ENCODE measurements at places on chromosomes 5 and 9.

DNA sequence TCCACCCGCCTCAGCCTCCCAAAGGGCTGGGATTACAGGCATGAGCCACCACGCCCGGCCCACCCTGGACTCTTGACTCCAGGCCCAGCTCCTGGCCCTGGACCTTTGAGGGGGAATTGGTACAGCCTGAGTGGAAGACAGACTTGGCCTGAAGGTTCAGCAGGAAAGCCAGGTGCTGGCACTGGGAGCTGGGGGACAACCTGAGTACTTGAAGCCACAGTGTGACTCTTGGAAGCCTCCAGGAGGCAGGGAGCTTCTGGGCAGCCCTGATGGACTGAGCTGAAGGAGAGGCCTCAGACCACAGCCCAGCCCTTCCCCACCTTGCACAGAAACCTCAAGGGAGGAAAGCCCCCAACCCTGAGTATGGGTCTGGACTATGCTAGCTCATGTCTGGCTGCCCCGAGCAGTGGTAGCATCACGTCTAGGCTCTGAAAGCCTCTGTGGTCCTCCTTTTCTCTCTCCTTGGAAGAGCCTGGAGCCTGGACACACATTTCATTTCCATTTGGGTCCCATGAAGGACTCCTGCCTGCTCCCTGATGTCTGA, 54.1 kb downstream of the RASGEF1C start:
- H3K27me3 ChIP-seq, result no peaks in the 10 kb centered on the region
- no peaks in the 10 kb centered on the region for H3K4me1 ChIP-seq
- no peak for DNase-seq
- no peaks in the 10 kb centered on the region for H3K36me3 ChIP-seq

DNA sequence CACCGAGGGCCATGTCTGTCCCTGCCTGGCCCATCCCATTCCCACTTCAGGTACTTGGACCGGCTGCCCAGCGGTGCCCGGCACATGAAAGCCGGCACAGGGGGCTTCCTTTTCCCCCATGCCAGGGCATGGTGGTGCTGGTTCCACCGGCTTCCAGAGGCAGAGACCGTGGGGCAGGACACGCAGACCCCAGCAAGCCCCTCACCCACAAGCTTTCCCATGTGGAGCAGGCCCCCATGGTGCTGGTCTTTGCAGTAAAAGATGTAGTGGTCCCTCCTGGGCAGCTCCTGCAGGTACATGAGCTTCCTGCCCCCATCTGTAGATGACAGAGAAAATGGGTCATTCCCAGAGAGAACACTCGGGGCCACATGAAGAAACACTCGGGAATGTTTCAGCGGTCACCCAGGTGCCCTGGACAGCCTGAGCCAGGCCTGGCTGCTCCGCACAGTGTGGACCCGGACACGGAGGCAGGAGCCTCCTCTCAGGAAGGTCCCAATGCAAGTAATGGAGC, 2.0 kb downstream of the OBP2B start:
- no peak overlapping the region for H3K4me3 ChIP-seq
- no peaks in the 10 kb centered on the region for H3K4me1 ChIP-seq
- no peaks in the 10 kb centered on the region for H3K36me3 ChIP-seq
- no peaks in the 10 kb centered on the region for H3K27me3 ChIP-seq

- no peak overlapping the region for H3K27ac ChIP-seq
- no peak for DNase-seq
- no peaks in the 10 kb centered on the region for H3K36me3 ChIP-seq
- H3K4me3 ChIP-seq, result no peak overlapping the region
- no peaks in the 10 kb centered on the region for H3K27me3 ChIP-seq
Measured at GRCh38 chr5:172458976-172459782, 4.9 kb upstream of the SH3PXD2B start.

DNA sequence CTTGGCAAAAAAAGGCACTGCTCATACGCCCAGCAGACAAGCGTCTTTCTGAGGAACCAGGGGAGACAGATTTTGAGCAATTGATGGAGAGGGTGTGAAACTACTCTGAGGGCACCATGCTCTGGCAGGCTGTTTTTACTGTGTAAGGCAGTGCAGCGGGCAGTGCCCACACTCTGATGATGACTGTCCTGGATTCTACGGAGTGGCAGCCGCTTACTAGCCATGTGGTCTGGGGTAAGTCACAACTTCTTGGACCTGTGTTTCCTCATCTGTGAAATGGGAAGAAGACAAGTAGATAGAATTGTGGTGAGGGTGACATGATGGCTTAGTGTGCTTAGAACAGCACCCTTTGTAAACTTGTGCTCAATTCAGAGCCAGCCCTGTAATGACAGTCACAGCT, 38.8 kb downstream of the FABP6 start:
- no peak for DNase-seq

DNA sequence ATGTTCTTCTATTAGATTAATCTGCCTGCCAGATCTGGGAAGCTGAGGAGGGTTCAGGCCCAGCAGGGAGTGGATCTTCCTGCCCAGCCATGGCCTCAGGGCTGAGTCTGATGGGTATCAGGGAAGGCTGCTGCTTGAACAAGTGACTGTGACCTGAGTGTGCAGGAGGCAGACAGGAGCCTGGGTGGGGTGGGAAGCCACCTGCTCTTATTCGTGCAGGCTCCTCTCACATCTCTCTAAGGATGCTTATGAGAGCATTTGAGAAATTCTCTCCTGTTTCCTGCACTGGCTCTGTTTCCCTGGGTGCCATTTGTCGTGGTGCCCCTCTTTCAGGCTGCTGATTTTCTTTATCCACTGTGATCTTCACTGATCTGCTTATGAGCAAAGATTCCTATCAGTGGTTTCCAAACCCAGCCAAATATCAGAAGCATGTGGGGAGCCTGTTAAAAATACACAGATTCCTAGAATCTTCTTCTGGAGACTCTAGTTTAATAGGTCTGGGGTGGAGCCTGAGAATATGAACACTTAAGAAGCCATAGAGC, 2.1 kb downstream of the RGS3 start:
- H3K27ac ChIP-seq, result peak overlapping the region; percentile 53
- no peaks in the 10 kb centered on the region for H3K27me3 ChIP-seq
- DNase-seq, result no peak
- H3K4me3 ChIP-seq, result no peak overlapping the region
- H3K36me3 ChIP-seq, result no peaks in the 10 kb centered on the region

GRCh38 chr5:178363501-178364325, 131.1 kb upstream of the PHYKPL start:
- H3K4me1 ChIP-seq, result no peaks in the 10 kb centered on the region
- H3K27me3 ChIP-seq, result no peaks in the 10 kb centered on the region
- H3K36me3 ChIP-seq, result no peaks in the 10 kb centered on the region
- H3K27ac ChIP-seq, result no peak overlapping the region
- DNase-seq, result no peak

DNA sequence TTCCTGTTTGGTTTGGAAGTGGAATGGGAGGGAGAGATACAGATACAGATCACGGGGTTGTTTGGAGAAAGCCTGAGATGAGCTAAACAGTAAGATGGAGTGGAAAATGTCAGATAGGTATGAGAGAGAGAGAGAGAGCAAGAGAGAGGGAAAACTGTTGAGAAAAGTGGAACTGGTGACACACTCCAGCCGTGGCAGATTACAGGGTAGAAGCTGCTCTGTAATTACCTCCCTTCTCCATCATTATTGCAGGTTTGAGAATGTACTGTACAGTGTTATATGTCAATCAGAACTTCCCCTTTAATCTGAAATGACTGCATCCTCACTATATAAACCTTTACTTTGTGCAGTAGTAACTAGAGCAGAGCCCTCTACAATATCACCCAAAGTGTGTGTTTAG, 74.5 kb upstream of the WWC1 start:
- H3K36me3 ChIP-seq, result no peaks in the 10 kb centered on the region
- no peak for DNase-seq
- no peaks in the 10 kb centered on the region for H3K4me1 ChIP-seq
- H3K27me3 ChIP-seq, result no peaks in the 10 kb centered on the region
- H3K27ac ChIP-seq, result no peak overlapping the region

- no peaks in the 10 kb centered on the region for H3K27me3 ChIP-seq
- H3K27ac ChIP-seq, result no peak overlapping the region
- no peak overlapping the region for H3K4me3 ChIP-seq
Measured at GRCh38 chr5:16412556-16412955, 53.0 kb downstream of the ZNF622 start.

DNA sequence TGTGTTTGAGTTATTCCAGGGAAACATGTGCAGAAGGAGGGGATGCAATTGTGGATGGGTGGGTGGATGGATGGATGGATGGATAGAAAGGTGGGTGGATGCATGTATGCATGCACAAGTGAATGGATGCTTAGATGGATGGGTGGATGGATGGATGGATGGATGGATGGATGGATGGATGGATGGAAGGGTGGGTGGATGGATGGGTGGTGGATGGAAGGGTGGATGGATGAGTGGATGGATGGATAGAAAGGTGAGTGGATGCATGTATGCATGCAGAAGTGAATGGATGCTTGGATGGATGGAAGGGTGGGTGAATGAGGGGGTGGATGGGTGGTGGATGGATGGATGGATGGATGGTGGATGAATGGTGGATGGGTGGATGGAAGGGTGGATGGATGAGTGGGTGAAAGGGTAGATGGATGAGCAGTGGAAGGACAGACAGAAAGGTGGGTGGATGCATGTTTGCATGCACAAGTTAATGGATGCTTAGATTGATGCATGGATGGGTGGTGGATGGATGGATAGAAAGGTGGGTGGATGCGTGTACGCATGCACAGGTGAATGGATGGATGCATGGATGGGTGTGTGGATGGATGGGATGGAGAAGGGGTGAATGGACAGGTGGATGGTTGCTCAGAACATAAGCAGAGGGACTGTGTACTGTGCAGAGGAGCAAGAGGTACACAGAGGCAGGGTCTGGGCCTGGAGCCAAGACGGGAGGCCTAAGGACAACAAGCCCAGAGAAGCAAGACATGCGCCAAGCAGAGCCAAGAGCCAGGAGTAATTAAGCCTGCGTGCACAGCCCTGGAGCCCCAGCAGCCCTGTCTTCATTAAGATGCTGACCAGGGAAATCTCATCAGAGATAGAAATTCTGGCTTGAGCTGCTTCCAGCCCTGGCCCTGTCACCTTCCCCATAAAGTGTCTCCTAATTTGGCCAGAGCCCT, 84.6 kb upstream of the PPP1R26 start:
- no peak for DNase-seq
- no peaks in the 10 kb centered on the region for H3K36me3 ChIP-seq
- H3K4me1 ChIP-seq, result no peaks in the 10 kb centered on the region
- H3K27ac ChIP-seq, result no peak overlapping the region

- H3K4me1 ChIP-seq, result no peaks in the 10 kb centered on the region
- no peak overlapping the region for H3K27ac ChIP-seq
- DNase-seq, result no peak
Measured at GRCh38 chr5:42880496-42881150, 68.9 kb upstream of the SELENOP start.

GRCh38 chr9:73114958-73115357, 36.7 kb upstream of the ANXA1 start:
- no peaks in the 10 kb centered on the region for H3K27me3 ChIP-seq
- no peaks in the 10 kb centered on the region for H3K36me3 ChIP-seq
- DNase-seq, result no peak
- no peak overlapping the region for H3K4me3 ChIP-seq

GRCh38 chr5:137567226-137567625, 68.1 kb upstream of the SPOCK1 start:
- H3K4me3 ChIP-seq, result no peak overlapping the region
- no peak for DNase-seq
- H3K27me3 ChIP-seq, result no peaks in the 10 kb centered on the region
- no peak overlapping the region for H3K27ac ChIP-seq
- no peaks in the 10 kb centered on the region for H3K36me3 ChIP-seq

DNA sequence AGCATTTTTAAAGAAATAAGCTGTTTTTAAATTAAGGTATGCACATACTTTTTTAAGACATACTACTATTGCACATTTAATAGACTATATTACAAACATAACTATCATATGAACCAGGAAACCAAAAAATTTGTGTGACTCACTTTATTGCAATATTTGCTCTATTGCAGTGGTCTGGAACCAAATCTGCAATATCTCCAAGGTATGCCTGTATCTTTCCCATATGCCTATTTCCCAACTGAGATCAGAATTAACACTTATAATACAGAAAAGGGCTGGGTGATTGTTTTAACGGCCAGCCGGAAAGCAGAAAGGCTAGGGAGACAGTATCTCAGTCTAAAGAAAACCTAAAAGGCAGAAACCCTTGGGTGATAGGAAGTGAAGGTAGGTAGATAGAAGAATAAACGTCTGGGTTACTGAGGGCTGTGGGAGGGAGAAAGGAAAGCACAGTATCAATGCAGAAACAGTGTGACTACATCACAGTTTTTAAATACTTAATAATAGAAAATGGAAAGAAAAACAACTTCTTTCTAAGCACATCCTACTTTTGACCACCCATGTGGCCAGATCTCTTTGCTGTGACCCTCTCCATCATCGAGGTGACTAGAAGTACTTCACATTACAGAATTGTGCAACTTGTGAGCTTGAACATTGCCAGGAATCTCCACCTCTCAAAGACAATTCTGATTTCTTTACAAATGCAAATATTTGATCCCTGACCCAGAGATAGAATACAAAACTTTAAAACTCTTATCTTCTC, 126.4 kb downstream of the LPAR1 start:
- no peak overlapping the region for H3K4me3 ChIP-seq
- DNase-seq, result no peak
- H3K27ac ChIP-seq, result no peak overlapping the region

GRCh38 chr9:121662891-121663580, 11.6 kb downstream of the DAB2IP start:
- no peak for DNase-seq
- no peak overlapping the region for H3K27ac ChIP-seq
- H3K4me3 ChIP-seq, result no peak overlapping the region
- no peaks in the 10 kb centered on the region for H3K36me3 ChIP-seq
- peaks cover 8% of the 10 kb centered on the region for H3K4me1 ChIP-seq
- H3K27me3 ChIP-seq, result no peaks in the 10 kb centered on the region

- no peaks in the 10 kb centered on the region for H3K36me3 ChIP-seq
- DNase-seq, result peak; percentile 84
- peaks cover 5% of the 10 kb centered on the region for H3K4me1 ChIP-seq
- H3K27me3 ChIP-seq, result no peaks in the 10 kb centered on the region
- no peak overlapping the region for H3K27ac ChIP-seq
- H3K4me3 ChIP-seq, result no peak overlapping the region
Measured at GRCh38 chr5:172716796-172717313, 54.1 kb downstream of the DUSP1 start.

- no peaks in the 10 kb centered on the region for H3K4me1 ChIP-seq
- H3K36me3 ChIP-seq, result no peaks in the 10 kb centered on the region
- H3K27ac ChIP-seq, result no peak overlapping the region
- no peak overlapping the region for H3K4me3 ChIP-seq
Measured at GRCh38 chr5:2538169-2538568, 213.3 kb downstream of the IRX2 start.

DNA sequence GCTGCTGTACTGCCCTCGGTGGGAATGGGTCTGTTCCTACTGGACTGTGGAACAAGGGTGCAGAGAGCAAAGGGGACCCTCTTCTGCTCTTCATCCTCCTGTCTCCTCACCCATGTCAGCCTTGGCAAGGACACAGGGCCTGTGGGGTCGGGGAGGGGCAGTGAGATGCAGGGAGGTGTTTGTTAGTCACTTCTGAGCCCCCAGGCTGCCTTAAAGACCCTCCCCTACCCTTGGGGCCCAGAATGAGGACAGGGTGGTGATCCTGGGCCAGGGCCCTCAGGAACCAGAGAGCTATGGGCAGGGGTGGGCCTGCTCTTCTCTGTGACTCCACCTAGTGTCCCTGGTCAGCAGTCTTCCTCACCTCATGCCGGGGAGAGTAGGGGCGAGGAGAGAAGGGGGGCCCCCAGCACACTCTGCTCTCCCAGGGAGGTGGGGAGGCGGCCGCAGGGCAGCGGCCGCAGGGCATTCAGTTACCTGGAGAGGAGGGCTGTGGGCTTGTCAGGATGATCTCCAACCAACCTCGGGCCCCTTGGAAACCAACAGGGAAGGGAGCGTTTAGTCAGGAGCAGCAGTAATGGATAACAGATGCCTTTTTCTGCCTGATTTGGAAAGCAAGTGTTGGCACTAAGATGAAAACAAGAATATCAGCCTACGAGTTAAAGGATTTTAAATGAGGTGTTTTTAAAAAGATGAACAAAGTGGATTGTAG, 62.0 kb upstream of the GARNL3 start:
- no peak overlapping the region for H3K27ac ChIP-seq
- no peaks in the 10 kb centered on the region for H3K36me3 ChIP-seq
- no peaks in the 10 kb centered on the region for H3K4me1 ChIP-seq
- H3K27me3 ChIP-seq, result no peaks in the 10 kb centered on the region
